HCT116 (cell line): ENCODE measurements at places on chromosomes 16 and 17.

- no peak for DNase-seq
Measured at GRCh38 chr17:32227910-32228309, 37.7 kb upstream of the RHBDL3 start.

DNA sequence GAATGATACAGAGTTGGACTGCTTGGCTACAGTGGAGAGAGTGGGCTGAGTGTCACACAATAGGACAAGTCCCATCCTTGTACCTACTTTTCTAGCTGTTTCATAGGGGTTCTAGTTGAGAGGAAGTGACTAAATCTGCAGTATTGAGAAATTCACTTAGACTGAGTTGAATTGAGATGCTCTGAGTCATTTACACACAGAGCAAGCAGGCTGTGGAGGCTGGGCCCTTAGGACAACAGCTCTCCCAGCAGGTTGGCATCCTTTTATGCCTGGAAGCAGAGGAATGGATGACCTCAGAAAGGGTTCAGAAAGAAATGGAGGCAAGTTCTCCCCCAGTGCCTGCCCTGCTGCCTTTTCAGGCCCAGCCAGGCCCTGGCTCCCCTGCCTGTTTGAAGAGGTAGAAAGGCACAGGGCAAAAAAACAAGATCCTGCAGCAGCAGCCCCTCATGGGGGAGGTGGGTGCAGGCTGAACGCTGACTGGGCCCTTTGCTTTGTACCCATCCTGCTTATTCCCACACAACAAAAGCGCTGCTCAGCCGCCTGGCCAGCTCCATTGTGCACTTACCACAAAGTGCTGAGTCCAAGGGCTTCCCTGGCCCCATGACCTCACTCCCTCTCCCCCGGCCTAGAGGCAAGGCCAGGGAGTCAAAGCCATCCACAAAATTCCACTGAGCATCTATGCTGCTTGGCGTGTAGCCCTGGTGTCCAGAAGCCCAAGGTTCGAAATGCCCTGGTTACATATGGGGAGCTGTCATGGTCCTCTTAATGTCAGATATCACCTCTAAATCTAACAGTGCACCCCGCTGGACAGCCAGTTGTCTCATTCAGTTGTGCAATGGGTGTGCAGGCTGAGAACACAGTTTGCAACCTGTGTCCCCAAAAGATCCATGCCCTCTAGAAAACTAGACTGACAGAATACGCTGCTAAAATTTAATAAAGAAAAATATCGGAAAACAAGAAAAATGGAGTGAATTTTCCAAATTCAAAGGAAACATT is 5.4 kb upstream of the CRYBA1 start:
- peak; percentile 74 for DNase-seq

- no peak for DNase-seq
Measured at GRCh38 chr16:90083139-90083538, 6.0 kb upstream of the PRDM7 start.

DNA sequence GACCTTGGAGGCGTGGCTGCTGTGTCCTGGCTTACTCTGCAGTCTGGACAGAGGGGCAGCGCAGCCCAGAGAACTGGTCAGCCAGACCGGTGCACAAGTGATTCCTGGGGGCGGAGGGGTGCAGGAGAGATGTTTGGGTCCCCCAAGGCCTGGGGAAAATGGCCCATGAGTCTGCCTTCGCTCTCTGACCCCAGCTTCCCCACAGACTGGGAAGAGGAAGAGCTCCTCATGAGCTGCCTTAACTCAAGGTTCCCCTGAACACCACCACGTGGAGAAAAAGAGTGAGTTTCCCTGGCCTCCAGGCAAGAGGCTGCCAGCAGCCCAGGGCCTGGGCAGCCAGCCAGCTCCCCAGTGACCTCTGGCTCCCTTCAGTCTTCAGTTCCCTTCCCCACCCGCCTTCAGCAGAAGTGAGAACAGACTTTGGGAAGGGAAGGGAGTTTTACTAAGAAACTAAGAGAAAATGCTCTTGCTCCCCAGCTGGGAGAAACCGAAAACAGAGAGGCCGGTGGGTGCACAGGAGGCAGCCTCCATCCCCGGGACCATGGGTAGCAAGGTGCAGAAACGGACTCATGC is 2.0 kb upstream of the C17orf99 start:
- no peak for DNase-seq

DNA sequence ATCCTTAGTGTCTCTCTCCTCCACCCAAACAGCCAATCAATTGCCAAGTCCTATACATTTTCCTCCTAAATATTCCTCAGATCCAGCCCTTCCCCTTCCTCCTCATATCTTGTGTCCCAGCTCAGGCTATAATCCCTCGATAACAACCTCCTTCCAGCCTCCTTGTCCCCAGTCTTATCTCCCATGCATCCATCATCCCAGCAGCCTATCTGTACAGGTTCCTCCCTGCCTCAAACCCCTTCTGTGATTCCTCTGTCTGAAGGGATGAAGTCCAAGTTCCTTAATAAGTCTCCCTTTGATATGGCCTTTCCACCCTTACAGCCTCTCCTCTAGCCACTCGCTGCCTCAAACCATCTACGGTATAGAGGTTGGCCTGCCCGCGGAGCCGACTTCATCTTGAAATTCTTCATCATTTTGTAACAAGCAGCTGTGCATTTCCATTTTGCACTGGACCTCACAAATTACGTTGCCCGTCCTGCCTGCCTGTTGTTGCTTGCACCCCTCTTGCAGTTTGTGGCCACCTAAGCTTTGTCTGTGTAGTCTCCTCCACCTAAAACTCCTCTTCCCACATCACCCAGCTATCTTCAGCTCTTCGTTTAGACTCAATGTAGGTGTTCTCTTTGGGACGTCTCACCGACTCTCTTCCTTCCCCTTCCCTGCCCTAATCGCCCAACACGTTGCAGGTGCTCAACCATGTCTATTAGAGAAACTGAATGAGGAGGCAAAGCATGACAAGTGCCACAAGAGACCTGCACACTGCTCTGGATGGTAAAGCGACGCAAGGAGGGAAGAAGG is 786 bp upstream of the CDK5RAP3 start:
- no peak for DNase-seq

GRCh38 chr17:62592341-62593099 is 35.0 kb upstream of the MRC2 start:
- no peak for DNase-seq

DNA sequence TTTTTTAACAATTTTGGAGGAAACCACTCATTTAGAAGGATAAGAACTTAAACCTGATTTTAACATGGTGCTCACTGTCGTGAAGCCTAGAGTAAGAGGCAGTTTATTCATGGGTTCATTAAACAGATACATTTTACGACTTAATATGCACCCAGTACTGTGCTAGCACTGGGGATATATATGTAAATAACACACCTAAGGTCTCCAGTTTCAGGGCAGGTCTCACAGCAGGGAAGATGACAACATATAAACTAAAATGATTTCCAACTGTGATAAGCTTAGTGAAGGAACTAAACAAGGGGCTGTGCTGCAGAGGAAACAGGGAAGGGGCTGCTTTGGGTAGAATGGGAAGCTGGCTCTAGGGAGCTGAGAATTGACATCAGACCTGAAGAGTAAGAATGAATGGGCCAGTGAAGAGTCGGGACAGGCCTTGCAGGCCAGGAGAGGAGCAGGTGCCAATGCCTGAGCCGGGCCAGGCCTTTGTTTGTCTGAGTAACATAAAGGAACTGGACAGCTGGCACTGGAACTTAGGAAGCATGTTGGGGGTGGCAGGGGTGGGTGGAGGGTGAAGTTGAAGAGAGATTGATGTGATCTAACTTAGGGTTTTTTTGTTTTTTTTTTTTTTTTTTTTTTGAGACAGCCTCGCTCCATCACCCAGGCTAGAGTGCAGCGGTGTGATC is 12.1 kb downstream of the NT5M start:
- DNase-seq = no peak

- DNase-seq = peak; percentile 95
Measured at GRCh38 chr17:40314584-40314956, 5.6 kb downstream of the RARA start.

GRCh38 chr16:57411362-57411976 is 6.9 kb downstream of the CCL17 start:
- no peak for DNase-seq

- no peak for DNase-seq
Measured at GRCh38 chr16:86679490-86679889, 101.1 kb downstream of the FOXL1 start.

DNA sequence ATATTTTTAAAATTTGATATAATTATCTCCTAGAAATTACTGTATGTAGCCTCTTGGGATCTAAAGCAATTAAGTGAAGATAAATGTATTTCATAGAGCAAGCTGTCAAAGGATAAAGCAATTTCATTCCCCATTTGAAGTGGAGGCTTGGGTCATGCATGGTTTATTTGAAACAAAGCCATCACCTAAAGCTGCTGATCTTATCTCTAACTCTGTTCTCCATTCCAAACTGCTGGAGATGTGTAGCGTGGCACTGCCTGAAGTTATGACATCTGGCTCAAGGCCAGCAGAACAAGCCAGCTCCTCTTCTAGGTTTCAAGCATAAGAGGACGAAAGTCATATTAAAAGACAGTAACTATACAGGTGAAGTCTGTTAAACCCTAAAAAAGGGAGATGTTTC is 83.9 kb downstream of the HIC1 start:
- DNase-seq = no peak

GRCh38 chr17:61813211-61813610 is 50.1 kb downstream of the BRIP1 start:
- DNase-seq = no peak

DNA sequence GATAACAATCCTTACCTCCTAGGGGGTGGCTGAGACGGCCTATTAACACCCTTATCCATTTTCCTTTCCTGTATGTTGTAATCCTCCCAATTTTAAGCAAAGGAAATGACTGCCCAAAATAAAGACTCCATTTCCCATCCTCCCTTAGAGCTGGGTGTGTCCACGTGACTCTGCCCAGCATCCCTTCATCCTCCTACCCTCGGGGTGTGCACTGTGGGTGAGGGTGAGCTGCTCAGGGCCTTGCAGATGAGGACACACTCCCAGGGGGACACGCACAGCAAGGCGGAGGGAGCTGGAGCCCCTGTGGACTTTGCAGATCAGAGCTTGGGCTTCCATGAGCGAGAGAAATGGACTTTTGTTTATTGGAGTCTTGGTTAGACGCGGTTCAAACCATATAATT is 186.8 kb downstream of the IRF8 start:
- no peak for DNase-seq

DNA sequence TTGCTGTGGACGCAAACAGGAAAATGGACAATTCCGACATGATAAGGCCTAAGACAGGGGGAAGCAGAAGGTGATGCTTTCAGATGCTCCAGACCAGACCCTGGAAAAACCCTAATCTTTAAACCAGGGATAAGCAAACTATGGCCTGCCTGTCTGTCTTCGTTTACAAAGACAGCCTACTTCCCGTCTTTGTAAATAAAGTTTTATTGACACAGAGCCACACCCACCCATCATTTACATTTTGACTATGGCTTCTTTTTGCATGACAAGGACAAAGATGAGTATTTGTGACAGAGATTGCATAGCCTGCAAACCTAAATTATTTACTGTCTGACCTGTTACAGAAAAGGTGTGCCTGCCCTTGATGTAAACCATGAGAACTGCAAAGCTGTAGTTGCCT is 177.9 kb downstream of the WSCD1 start:
- no peak for DNase-seq

GRCh38 chr17:28174352-28175046 is 132.0 kb downstream of the NLK start:
- DNase-seq = no peak

DNA sequence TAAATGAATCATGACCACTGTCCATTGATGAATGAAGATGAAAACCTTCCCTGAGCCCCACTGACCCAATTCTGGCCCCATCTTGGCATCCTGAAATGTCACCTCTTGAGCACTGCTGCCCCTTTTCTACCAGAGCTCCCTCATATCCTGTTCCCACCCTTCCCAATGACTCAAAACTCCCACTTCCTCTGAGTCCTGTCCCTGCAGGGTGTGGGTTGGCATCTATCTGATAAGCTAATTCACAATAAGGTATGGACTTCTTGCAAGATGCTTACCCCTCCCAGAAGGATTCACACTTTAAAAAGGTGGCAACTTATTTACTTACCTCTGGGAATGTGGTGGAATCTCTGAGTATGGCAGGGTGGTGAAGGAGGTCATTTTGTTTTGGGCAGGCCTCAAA is 13.3 kb upstream of the CSNK2A2 start:
- no peak for DNase-seq

DNA sequence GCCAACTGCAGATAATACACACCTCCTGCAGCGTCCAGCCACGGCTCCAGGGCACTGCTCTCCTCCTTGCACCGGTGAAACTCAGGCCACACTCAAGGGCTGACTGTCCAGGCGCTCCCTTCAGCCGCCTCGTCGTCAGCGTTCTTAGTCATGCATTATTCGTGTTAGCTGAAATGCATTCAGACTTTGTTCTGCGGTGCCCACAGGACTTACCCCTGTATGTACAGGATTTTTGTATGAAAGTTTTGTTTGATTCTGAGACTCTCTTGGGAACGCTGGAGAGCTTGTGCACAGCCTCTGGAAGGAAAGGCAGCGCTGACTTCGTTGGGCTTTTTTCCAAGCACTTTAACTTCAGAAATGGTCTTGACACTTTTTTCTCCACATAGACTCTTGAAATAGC is 22.1 kb downstream of the CIBAR2 start:
- no peak for DNase-seq

DNA sequence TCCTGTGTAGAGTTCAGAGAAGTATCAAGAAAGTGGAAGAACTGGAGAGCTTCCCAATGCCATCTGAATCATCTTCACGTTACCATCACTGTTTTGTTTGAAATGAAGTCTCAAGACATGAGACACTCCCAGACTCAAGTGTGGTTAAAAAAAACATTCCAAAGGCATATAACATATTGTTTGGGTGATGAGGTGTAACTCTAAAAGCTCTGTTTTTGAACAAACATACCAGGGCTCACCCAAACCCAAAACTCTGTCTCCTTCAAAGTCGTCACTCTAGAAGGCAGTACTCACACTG is 6.3 kb upstream of the ZCCHC14 start:
- DNase-seq = no peak

GRCh38 chr17:39800540-39800939 is 62.8 kb downstream of the GRB7 start:
- no peak for DNase-seq

GRCh38 chr16:11621920-11622651 is 35.4 kb upstream of the LITAF start:
- no peak for DNase-seq

GRCh38 chr16:56987692-56988091 is 1.7 kb upstream of the NLRC5 start:
- no peak for DNase-seq

- DNase-seq = no peak
Measured at GRCh38 chr16:53529513-53529912, 26.5 kb upstream of the AKTIP start.

- no peak for DNase-seq
Measured at GRCh38 chr16:47712276-47713224, 251.4 kb downstream of the PHKB start.
